ENCODE measurements at places on chromosomes 3 and 15. TPM values are rescaled to one million over a fixed set of nuclear protein-coding genes. Genes with fewer than 3 reads are reported as not detected.

Gene MKRN2OS
- total RNA-seq: 2.3 TPM

Gene FETUB
- total RNA-seq: 1.1 TPM

Gene PDCD7
- 16.3 TPM for total RNA-seq

Gene ALDH1L1
- total RNA-seq: 2.5 TPM

Gene POC1A
- total RNA-seq: 3.3 TPM

Gene ZPLD1
- total RNA-seq: 0.59 TPM

Gene NR2E3
- 0.71 TPM for total RNA-seq

Gene GATM
- total RNA-seq: 19.6 TPM

Gene GABRB3
- 42.4 TPM for total RNA-seq

Gene ACAN
- total RNA-seq: 0.33 TPM

Gene STRIT1
- 0.53 TPM for total RNA-seq

Gene PLCH1
- total RNA-seq: 11.3 TPM

Gene PDIA3
- total RNA-seq: 111 TPM

Gene LYSMD4
- 22.9 TPM for total RNA-seq

Data from motor neuron (in vitro differentiated cells).